ENCODE measurements at places on chromosomes 1 and 21.

GRCh38 chr1:85573322-85573721 lies 7.2 kb upstream of the CCN1 start:
- DNase-seq: peak; percentile 59

DNA sequence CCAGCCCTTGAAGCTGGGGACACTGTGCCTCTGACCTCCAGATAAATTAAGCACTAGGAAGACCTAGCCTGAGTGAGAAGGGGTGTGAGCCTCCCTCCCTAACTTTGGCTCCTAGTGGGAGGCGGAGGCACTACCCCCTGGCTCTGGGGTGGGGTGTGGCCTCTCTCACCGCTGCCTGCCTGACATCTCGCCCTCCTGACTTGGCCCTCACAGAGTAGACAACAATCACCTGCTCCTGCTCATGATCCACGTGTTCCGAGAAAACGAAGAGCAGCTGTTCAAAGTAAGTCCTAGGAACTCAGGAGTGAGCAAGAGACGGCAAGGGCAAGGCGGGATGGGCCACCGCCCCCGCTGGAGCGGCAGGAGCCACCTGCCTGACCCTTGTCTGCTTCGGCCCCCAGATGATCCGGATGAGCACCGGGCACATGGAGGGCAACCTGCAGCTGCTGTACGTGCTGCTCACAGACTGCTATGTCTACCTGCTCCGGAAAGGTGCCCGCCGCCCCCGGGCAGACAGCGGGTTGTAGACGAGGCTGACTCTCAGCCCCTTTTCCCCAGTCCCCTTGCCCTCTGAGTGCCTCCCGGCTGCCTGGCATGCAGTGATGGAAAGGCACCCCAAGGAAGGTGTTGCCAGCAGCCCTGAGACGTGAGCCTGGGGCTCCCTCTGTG lies 8.1 kb upstream of the SLC25A34 start:
- DNase-seq: no peak

DNA sequence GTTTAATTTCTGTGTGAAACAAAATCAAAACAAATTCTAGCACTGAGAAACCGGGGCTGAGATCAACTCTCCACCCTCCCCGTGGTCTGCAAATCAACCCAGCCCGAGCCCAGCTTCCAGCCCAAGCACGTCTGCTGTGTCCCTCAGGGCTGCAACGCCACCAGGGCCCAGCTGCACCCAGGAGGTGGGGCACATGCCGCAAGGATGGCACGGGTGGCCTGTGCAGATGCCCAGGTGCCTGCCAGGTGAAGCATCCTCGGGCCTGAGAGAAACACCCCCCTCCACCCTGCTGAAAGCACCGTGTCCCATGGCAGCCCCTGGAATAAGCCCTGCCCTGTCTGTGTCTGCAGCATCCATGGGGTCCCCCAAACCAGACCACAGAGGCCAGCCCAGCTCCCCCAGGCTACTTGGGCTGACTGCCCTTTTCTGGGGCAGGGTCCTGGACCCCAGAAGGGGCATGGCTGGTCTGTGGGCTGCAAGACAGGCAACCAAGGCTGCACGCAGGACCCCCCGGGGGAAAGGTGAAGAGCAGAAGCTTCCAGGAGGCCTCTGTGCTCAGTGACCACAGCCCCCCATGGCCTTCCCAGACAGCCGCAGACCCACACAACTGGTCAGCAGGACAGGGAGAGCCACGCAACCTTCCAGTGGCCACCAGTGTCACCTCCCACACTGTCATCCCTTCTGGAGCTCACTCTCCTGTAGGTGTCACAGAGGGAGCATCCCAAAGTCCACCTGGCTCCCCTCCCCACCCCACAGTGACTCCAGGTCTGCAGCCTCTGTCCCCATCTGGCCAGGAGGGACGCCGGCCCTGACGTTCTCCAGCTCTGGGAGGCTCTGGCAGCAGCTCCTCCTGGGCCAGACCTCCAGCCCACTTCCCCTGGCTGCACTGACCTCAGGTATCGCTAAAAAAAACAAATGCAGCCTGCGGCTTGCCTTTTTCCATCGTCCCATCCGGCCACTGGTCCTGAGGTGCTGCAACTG lies 7.7 kb downstream of the WNT9A start:
- no peak for DNase-seq

DNA sequence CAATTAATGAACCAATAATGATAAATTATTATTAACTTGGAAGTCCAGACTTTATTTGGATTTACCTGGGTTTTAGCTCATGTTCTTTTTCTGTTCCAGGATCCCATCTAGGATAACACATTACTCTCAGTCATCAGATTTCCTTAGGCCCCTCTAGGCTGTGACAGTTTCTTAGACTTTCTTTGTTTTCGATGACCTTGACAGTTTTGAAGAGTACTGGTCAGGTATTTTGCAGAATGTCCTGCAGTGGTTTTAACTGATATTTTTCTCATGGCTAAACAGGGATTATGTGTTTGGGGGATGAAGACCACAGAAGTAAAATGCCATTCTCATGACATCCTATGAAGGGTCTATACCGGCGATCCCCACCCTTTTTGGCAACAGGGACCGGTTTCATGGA lies 144.0 kb downstream of the NAV1 start:
- DNase-seq: no peak

GRCh38 chr1:111221276-111221632 lies 6.3 kb upstream of the CHI3L2 start:
- DNase-seq: no peak

DNA sequence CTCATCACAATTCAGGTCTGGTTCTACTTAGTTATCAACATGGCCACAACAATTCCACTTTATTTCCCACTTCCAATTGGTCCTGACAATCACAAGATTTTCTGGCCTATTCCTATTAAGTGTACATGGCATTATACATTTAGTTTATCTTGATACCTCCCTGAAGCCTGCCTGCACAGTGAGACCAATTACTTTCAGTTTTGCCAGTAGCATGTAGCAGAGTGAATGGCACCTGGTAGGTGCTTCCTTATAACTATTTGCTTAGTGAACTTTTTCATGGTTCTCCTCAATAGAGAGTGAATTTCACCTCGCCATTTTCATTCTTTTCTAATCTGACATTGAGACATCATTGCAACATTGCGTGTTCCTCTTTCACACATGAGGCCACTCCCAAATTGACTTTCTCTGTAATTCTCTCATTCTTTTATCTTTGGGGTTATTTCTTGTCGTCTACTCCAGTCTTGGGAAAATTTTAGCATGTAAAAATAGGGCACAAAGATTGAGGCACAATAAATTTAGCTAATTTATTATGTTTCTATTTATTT lies 124.3 kb downstream of the DISC1 start:
- no peak for DNase-seq

DNA sequence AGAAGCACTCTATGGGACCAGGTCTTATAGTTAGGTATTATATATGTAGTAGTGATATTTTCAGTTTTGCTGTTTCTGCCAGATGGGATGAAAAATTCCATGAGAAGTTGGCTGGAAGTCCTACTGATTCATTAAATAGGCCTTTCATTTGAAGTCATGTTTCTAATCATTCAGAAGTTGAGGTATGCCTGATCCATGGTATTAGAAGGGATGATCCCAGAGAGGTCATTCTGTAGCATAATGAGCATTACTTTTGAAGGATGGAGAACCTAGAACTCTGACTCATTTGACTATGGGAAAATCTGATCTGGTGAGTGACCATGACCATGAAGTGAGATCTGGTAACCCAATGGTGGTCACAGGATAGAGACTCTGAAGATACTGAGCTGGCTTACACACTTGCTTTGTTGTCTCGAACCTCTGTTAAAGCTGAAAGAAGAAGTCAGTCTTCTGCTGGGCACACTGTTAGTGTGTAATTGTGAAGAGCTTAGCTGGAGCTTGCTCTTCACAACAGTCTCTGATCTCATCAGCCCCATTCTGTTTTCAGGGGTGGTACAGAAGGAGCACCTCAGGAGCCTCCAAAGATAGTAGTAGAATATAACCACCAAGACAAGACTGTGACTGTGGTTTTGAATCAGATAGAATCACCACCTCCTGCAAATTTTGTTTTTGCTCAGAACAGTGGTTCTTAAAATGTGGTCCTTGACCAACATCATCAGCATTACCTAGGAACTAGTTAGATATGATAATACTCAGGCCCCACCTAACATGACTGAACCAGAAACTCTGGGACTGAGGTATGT lies 9.0 kb downstream of the MGST3 start:
- DNase-seq: no peak

- DNase-seq: peak; percentile 32
Measured at GRCh38 chr1:203039609-203040512, 13.6 kb downstream of the PPFIA4 start.

All from astrocyte of the hippocampus (primary cell).